ENCODE measurements at places on chromosomes 3 and 15.

DNA sequence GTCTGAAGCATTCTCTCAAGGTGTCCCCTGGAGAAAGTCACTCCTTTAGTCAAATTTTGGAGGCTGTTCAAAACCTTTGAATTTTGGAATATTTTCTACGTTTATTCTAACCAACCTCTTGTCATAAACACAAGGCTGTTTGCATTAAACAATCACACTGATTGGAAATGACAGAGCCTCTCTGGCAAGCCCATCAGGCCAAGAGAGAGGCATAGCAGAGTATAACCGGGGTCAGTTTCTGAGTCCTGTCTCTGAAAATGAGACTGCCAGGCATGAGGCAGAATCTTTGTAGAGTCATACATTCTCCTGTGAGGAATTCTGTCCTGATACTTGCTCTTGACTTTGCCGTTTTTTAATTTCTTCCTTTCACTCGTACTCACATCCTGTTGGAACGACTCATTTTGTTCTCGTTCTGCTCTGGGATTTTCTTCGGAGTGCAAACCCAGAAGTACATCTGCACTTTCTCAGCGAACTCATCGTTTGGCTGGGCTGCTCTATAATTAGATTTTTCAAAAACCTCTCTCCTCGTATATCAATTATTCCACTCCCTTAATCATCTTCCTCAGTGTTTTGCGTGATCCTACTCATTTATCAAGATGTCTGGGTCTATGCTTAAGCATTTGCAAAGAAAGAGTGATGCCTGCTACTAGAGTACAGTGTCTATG lies 114.2 kb downstream of the AGBL1 start:
- no peak for DNase-seq

GRCh38 chr3:58383904-58384303 lies 49.7 kb downstream of the PDHB start:
- no peak for DNase-seq

DNA sequence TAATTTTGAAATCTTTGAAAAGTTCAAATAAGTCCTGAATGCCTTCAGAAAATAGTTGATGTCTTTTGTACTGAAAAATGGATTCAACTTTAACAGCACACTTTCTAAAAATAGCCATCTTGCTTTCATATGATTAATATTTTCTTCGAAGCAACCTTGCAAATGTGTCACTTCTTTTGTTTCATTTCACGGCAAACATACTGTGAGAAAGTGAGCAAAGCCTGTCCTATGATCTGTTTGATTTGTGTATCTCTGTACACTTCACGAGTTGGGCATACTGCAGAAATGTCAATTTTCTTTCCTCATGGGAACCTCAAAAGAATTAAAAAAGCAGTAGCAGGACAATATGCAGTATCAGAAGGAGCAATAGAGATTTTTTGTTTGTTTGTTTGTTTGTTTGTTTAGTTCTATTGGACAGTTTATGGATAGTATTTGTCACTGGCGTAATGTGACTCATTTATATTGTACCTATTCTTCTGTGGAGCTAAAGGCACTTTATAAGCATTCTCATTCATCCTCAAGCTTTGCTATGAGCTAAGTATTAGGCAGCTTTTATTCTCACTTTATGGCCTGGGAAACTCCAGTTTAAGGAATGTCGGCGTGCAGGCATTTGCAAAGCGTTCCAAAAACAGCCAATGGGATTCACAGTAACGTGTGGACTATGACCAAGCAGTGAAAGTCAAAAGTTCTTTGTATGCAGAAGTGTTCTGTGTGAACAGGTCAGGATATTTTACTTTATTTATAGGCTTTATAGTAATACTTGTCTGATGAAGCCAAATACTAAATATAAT lies 572.0 kb downstream of the NAALADL2 start:
- no peak for DNase-seq

DNA sequence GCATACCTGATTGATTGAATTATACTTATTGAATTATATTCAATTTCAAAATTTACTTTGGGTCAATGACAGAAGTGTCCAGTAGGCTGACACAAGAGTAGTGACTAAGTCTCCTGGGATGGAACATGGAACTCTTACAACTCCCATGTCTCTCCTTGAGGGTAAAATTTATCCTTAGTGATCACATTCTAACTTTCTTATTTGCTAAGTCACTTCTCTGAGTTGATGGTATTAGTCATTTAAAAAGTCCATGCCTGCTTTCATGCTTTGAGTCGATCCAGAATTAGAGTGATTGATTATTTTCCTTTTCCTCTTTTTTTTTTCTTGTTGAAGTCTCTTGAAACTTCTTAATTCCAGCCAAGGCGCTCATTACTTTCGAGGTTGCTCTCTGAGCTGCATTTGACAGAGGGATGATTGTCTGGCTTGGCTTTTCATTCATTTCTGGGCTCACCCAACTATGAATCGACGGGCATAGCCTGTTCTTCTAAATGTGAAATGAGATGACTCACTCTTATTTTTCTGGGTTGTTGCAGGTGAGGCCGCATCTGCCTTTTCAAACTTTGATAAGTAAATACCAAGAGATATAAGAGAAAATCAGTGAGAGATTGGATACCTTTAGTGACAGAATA lies 34.9 kb downstream of the LRRC3B start:
- DNase-seq, result no peak

DNA sequence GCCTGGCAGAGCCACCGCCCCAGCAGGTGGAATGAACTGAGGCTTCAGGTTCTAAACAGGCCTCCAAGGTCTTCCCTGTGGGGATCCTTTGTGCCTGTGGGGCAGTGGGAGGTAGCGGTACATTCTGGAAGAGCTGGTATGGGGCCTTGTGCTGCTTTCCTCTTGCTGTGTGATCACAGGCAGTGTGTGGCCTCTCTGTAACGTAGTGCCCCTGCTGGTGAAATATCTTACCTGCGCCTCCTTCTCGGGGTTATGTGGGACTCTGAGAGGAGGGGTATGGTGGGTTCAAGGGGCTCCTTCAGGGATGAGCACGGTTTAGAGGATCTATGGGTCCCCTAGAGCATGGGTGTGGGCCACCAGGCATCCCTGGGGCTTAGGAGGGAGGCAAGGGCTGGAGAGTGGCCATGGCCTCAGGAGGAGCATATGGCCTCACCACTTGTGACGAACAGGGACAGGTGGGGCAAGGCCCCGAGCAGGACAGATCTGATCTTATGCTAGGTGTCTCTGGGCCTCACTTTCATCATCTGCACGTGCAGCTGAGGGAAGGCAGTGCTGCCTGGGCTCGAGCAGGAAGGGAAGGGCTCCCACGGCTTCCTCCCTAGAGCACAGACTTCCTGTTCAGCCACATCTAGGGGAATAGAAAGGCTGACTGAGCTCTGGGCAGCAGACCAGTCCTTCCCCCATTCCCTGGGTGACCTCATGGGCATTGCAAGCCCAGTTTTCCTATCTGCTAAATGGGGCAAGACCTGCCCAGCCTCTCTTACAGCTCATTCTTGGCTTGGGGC lies 1.9 kb upstream of the ALS2CL start:
- DNase-seq, result peak; percentile 36

Data from GM19239 (cell line).